ENCODE measurements at places on chromosomes 5 and 9.

DNA sequence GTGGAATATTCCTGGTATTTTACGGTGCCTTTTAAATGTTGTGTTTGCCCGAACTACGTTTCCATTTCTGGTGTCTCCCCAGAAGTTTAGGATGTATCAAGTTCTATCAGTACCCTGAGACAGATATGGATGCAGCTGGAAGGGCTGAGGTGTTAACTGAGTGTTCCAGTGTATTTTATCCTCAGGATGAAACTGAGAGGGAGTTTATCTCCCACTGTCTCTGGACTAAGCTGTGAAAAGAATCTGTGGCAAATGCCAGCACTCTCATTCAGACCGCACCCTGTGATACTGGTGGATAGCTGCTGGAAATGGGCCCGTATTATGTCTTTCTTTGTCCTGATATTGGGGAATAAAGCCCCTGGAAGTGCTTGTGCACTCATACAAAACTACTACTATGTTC, 887.2 kb upstream of the TYRP1 start:
- DNase-seq = no peak

DNA sequence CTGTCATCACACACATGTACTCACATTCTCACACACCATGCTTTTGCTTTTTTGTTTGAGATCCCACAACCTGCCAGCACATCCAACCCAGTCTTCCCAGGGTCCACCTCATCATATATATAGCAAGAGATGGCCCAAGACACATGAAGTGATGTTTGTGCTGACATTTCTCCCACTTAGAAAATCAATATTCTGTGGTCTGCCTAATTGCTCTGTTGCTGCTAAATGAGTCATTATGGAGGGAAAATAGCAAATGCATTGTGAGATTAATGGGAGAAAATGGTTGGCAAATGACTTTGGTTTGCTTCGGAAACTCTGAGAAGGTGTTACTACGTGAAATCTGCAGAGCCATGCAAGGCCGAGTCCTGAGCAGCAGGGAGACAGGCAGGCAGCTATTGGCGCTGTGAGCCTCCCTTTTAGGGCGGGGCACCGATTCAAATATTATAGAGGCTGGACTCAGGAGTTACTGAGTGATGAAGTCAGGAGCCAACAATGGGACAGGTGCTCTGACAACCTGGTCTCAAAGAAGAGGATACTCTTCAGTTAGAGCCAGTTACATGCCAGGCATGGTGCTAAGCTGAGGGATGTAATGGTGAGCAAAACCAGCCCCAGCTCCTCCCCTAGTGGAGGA, 62.8 kb downstream of the DAB2IP start:
- DNase-seq = no peak

DNA sequence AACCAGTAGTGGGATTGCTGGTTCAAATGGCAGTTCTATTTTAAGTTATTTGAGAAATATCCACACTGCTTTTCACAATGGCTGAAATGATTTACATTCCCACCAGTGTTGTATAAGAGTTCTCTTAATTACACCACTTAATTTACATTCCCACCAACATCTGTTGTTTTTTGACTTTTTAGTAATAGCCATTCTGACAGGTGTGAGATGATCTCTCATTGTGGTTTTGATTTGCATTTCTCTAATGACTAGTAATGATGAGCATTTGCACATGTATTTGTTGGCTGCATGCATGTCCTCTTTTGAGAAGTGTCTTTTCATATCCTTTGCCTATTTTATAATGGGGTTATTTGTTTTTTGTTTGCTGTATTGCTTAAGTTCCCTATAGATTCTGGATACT, 688.3 kb downstream of the PRR16 start:
- DNase-seq = no peak

- DNase-seq = no peak
Measured at GRCh38 chr5:143064676-143065075, 294.5 kb downstream of the ARHGAP26 start.

- no peak for DNase-seq
Measured at GRCh38 chr5:114910727-114911126, 259.0 kb downstream of the TRIM36 start.

DNA sequence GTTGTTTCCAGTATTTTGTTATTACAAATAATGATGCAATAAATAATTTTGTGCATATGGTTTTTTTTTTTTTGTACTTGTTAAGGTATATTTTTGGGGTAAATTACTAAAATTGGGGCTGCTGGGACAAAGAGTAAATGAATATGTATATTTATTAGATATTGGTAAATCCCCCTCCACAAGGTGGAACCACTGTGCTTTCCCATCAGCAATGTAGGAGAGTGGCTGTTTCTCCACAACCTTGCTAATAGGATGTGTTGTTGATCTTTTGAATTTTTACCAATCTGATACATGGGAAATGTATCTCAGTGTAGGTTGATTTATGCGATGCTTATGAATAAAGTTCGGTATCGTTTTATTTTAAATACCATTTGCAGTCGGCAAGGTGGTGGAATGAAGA, 118.1 kb downstream of the TRPM3 start:
- no peak for DNase-seq

GRCh38 chr5:1400936-1401335, 44.3 kb downstream of the SLC6A3 start:
- no peak for DNase-seq

DNA sequence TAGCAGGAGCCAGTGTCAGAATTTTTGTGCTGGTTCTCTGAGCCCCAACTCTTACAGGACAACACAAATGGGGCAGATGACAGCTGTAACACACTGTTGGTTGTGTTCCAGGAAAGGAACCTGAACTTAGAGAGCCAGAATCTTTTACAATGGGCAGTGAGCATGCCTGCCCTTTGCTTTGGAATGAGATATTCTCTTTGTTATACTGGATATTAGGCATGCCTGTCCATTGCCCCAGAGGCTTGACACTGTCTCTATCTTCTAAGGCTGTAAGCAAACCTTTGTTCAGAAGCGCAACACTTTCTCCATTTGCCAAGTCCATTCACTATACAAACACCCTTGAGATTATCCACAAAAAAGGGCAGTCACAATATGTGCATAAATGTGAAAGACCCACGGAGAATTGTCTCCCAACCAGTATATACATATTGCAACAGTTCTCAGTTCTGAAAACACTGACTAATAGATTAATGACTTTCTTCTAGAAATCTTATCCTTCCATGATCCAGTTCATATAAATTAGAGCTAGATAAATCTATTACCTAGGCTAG, 26.3 kb upstream of the CEP120 start:
- DNase-seq = no peak

- no peak for DNase-seq
Measured at GRCh38 chr5:156330141-156330870, 3.3 kb downstream of the SGCD start.

GRCh38 chr9:122346478-122347347, 24.1 kb upstream of the PTGS1 start:
- DNase-seq = peak; percentile 51

DNA sequence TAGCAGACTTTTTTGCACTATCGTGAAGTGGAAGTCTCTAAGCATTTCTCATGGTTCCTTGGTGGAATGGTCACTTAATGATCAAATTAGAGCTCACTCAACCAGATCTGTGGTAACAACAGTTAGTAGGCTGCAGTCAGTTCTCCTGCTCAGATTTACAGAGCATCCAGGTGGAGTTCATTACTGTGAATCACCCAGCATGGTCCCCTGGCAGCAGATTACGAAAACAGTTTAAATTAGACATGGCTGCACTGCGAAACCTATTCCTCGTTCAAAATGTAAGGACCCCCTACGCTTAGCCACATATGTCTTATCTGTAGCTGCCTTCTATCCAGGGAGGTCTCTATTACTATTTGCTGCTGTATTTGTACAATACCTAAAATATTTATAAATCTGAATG, 823.6 kb upstream of the ARRDC3 start:
- no peak for DNase-seq

DNA sequence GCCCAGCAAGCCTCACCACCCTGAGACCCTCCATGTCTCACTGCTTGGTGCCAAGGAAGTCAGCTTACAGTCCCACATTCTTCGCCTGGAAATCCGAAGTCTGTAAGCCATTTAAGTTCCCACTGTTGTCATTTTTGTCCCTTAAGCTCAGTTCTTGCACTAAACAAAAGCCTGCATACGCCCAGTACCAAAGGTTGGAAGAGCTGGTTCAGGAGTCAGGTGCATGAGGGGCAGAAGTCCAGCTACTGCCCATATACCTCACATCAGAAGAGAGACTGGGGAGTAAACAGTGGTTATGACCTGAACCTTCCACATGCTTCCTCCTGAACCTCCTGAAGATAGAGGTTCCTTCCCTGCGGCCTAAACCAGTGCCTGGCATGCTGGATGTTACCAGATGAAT, 146.0 kb downstream of the FRMD3 start:
- no peak for DNase-seq

DNA sequence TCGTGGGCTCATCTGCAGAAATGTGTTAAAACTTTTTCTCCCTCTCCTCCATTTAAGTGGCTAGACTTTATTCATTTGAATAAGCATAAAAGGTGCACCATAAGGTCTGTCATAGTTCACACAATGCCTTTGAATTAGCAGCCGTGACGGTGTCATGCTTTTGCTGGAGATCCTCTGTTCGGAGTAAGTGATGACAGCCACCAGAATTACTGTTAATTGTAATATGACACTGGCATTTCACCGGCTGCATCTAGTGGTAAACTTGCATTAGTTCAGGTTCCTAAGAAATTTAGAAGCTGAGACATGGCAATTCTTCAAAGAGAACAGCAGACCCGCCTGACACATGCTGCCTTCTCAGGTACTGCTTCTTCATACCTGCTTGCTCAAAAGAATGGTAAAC, 241.7 kb downstream of the EBF1 start:
- DNase-seq = no peak

- DNase-seq = no peak
Measured at GRCh38 chr9:133320421-133320881, 15.5 kb downstream of the SURF6 start.

DNA sequence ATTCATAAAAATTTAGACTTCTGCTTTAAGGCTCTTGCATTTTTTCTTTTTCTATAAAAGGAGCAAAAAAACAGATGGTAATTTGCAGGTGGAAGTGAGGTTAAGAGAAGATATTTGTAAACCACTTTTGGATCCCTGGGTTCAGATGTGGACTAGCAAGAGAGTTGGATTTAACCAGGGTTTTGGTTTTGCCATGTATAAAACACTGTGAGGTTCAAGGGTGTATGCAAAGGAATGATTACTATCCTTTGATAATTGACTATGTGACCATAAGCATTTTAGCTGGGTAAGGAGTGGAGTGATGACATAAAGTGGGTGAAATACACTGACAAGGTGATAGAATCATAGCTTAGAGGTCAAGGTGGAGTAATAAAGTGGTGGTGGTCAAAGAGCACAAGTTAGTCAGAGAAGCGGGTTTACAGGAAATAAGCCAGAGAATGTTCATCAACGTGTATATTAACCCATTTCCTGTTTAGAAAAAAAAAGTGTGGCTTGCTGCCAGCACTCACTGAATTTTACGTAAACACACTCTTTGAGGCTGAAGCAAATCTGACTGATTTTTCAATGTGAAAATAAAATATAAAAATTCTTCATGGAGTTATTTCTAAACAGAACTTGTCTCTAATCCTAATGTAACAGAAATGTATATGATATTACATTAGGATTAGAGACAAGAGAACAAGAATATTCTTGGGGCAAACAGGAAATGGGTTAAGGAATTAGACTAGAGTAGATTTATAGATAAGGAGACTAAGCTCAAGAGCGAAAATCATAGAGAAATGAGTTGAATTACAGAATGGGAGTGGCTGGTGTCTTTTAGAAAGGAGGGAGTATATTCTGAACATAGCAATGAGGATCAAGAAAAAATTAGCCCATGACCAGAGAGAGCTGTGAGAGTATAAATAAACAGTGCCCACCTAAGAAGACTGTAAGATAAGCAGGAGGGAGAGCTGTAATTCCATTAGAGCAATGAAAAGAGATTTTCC, 74.5 kb downstream of the CDKN2A start:
- DNase-seq = no peak

GRCh38 chr9:101751895-101752294, 13.4 kb upstream of the GRIN3A start:
- DNase-seq = no peak

GRCh38 chr5:133370904-133371303, 241.4 kb downstream of the FSTL4 start:
- DNase-seq = no peak

DNA sequence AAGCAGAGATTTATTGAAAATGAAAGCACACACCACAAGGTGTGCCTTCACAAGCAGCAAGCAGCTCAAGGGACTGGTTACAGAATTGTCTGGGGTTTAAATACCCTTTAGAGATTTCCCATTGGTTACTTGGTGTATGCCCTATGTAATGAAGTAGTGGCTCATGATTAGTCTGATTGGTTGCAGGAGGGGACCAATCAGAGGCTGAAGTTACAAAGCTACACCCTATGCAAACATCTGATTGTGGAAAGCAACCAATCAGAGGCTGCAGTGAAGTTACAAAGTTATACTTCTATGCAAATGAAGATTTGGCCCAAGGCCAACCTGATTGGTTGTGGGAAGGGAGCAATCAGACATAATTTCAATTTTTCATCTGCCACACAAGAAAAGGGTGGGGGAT, 119.9 kb downstream of the C9orf152 start:
- DNase-seq = no peak

- DNase-seq = no peak
Measured at GRCh38 chr5:93890657-93891056, 149.3 kb upstream of the POU5F2 start.

DNA sequence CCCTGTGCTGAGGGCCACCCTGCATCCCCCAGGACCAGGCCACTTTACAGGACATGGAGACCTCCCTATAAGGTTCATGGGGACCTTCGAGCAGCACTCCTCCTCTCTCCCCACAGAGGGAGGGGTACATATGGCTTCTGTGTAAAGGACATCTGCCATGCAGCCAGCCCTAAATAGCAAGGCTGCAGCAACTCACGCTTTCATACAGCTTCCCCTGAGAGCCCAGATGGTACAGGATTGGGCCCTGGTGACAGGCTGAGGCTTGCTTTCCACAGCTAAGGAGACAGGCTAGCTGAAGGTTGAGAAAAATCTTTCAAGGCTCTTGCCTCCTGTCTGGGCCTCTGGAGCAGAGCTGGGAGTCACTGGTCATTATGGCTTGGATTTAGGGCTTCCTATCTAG, 147.0 kb upstream of the ZNF366 start:
- peak; percentile 75 for DNase-seq

GRCh38 chr9:2418619-2419018, 203.0 kb upstream of the VLDLR start:
- no peak for DNase-seq

DNA sequence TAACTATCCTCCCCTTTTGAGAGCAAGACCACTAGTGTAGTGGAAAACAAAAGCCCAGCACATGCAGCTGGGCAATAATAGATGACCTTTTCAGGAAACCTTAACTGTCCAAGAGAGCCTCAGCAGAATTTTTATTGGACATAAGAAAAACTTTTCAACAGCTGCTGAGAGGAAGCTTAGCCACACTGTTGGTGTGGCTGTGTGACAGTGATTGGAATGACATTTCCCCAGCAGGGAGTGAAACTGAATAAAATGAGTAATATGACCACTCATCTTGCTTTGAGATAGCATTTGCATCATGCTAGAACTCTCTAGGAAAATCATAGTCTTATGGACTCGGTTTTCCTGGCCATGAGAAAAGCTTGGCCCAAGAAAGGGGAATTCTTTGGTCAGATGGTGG, 687.8 kb downstream of the SLCO4C1 start:
- DNase-seq = no peak
